ENCODE measurements at places on chromosomes 13 and 19.
A peak's percentile ranks its signal among the peaks of the same experiment; 100 is the strongest.

DNA sequence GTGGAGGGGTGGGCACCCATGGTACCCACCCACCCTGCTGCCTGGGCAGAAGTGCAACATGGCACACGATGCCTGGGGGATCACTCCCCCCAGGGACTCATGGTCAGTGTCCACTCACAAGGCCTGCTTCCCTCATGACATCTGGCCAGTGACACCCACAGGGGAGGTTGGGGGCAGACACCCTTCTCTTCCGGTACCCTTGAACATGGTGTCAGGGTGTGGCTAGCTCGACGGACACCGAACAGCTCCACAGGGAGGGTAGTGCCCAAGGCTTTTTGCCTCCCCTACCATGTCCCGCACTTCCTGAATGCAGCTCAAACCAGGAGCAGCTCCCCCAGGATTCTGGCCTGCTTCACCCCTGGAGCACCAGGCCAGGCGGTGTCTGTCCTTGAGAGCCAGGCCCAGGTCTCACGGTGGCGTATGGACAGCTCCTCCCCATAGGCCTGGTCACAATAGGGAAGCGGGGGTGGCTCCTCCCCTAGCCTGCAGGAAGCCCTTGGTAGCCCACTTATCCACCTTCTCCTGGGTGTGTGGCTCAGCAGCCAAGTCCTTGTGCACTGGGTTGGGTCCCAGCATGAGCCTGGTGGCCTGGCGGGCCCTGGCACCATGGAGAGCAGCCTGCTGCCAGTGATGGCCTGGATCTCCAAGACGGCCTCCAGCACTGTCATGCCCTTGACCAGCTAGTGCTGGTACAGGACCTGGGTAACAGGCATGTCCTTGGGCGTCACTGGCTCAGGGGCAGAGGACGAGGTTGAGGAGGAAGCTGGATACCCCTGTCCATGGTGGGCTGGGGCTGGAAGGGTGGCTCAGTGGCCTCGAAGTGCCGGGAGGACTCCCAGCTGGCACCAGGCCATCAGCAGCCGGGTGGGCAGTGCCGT, 7.8 kb downstream of the ACP4 start:
- ATAC-seq: no peak

- no peak for ATAC-seq
These were observed 157.0 kb downstream of the RNF17 start for GRCh38 chr13:24921003-24921402.

DNA sequence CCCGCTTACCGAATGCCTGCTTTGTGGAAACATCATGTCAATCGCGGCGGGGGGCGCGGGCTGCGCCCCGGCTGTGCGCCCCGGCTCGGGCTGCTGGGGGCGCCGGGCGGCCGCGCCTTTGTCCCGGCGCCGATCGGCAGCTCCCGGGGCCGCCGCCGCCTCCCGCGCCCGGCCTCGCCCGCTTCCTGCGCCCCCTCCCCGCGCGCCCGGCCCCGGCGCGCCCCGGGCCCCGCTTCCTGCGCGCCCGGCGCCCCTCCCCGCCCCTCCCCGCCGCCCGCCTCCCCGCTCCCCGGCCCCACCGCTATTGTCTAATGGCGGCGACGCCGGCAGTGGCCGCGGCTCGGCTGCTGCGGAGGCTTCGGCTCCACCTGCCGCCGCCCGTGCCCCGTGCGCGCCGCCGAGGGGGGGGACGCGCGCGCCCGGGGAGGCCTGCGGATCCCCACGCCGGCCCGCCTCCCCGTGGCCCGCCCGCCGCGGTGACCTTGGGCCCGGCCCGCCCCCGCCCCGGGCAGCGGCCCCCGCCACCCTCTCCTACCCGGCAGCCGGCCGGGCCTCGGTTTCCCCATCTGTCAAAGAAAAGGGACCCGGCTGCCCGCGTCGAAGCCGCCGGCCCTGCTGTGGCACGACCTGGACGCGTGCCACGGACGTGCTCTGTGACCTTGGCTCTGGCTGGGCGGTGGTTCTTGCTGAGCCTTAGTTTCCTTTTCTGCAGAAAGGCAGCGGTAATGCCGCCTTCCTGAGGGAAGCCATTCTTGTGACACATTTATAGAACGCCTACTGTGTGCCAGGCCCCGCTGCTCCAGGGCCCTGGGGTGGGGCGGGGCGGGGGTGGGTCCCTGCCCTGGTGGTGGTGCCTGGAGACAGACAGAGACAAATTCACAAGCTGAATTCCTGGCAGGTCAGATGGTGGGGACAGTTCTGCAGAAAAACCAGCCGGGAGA, at the start of gene TLE5:
Gene TLE5, minus strand, starts transcription at position 331 of the 941 bp plus-strand sequence. Its CDS starts 295 bp downstream, at position 36.
- peak; percentile 44 for ATAC-seq

GRCh38 chr19:6551607-6552450, 21.0 kb downstream of the TNFSF9 start:
- ATAC-seq: peak; percentile 70

GRCh38 chr19:13155472-13156359, 5.5 kb downstream of the IER2 start:
- peak; percentile 4 for ATAC-seq

DNA sequence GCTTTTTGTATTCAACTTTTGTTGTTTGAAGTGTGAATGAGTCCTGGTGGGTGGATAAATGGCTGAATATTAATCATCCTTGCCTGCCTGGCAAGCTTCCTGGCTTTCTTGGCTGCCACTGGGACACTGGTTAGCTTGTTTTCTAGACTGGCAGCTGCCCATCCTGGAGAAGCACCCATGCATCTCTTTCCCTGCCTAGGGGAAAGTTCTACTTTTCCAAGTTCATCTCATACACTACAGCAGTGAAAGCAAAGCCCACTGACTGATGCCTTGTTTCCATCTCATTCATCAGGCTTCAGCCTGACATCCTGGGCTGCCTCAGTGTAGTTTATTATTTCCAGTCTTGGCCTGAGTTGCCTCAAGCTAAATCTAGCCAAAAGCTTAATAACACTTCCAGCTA, 244.8 kb downstream of the PCDH20 start:
- ATAC-seq: no peak

DNA sequence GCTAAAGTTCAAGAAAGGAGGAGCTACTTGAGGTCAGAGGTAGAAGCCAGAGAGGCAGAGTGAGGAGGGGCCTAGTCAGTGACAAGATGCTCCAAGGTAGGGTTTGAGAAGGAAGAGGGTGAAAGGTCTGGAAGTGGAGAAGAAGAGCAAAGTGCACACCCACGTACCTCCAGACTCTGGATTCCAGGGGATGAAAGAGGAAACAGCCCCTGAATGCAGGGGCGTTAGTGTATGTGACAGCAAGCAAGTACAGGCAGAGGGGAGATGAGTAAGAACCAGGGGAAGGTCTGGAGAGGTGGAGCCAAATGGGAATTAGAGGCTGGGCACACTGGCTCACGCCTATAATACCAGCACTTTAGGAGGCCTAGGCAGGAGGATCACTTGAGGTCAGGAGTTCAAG, 8.7 kb downstream of the RPS28 start:
- ATAC-seq: no peak

DNA sequence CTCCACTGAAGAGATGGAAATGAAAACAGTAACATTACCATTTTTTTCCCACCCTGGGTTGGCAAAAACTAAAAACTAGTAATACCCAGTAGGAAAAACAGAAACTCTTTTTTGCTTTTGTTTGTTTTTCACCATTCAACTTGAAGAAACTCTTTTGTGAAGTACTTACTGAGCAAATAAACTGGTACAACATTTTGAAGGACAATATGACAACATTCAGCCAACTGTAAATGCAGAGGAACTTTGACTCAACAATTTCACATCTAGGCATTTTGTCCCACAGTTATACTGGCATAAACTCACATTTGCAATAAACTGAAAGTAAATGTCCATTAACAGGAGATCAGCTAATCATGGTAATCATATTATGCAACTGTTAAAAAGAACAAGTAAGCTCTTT, 152.5 kb downstream of the RNF17 start:
- no peak for ATAC-seq

- ATAC-seq: no peak
These were observed 4.4 kb downstream of the IFNL3 start for GRCh38 chr19:39240421-39240820.

- no peak for ATAC-seq
These were observed 47.7 kb upstream of the ALOX5AP start for GRCh38 chr13:30687601-30688000.

DNA sequence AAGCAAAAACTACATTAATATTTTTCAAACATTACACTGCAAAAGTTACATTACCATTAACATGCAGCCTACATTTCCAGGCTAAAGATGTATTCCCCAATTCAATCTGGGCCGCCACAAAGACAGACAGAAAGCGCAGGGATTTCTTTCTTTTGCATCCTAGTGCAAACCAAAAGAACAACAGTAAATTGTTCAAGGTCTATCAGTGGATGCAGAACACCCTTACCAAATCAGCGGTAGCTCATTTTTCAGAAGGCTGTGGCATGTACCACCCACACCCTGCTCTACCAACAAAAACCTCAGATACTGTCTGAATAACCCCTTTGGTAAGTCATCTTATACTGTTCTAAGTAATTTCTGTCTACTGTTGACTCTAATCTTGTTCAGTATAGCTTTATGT, 3.6 kb downstream of the TPT1 start:
- no peak for ATAC-seq

DNA sequence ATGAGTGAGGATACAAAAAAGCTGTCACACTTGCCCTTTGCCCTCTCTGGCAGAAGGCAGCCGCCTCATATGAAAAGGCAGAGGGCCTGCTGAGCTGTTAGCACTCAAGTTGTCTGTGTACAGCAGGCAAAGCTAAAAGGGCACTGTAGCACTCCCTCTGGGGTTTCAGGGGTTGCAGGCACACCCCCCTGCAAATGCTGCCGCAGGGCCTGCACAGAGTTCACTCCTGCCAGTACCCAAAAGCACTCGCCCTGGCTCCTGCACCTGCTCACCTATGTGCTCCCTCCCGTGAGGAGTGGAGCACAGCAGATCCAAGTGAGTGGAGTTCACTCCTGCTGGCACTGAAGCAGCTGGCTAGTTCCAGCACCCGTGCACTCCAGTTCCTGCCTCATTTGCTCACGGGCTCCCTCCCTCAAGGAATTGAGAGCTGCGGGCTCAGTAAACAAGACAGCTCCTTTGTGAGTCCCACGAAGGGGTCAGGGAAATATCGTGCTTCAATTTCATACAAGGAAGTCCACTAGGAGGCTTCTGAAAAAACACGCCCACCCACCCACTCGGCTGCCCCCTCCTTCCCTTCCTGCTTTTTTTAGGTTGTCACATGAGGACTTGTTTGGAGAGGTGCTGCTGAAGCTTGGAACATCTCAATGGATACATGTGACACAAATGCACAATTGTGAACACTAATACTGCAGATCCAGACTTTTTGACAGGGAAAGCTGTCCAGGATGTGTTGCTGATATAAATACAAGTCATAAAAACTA, 9.9 kb upstream of the RCBTB2 start:
- ATAC-seq: no peak

- peak; percentile 78 for ATAC-seq
These were observed 77.4 kb upstream of the LRCH1 start for GRCh38 chr13:46475541-46475991.

GRCh38 chr19:31057476-31057875, 291.8 kb downstream of the TSHZ3 start:
- no peak for ATAC-seq

DNA sequence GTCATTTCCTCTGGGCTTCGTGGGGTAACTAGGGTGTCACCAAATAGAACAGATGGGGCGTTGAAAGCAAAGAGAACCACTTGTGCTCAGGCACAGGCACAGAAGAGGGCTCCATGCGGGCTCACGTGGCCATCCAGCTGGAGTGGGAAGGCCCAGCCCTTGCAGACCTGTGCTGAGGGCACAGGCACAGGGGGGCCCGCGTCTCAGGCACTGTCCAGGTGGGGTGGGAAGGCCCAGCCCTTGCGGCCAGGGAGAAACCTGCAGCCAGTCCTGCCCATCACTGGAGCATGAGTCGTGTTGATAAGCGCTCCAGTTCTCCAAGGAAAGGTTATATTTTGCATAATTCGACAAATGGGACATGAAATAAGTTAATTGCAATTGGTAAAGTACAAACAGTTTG, 57.5 kb downstream of the SLC7A9 start:
- no peak for ATAC-seq

- ATAC-seq: no peak
These were observed 408.3 kb downstream of the KLF5 start for GRCh38 chr13:73467125-73467524.

DNA sequence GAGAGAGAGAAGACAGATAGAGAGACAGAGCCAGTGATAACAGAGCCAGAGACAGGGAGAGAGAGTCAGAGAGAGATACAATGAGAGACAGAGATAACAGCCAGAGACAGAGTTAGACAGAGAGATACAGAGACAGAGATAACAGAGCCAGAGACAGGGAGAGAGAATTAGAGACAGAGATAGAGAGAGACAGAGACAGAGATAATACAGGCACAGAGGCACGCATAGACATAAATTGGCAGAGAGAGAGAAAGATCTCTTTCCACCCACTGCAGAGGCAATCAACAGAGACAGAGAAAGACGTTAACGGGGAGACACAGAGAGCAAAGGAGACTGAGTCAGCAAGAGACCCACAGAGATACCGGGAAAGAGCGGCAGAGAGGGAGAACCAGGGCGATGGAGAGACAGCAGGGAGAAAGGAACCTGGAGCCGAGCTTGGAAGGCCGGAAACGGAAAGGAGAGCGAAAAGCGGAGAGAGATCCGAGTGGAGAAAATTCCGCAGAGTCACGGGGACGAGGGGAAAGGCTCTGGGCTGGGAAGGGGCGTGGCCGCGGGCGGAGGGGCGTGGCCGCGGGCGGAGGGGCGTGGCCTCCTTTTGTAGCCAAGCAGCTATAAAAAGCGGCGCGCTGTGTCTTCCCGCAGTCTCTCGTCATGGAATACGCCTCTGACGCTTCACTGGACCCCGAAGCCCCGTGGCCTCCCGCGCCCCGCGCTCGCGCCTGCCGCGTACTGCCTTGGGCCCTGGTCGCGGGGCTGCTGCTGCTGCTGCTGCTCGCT, at the start of gene TNFSF9:
Gene TNFSF9, plus strand, starts transcription at position 641 of the 777 bp plus-strand sequence. Its CDS starts 11 bp downstream, at position 652.
- peak; percentile 88 for ATAC-seq

Measured in SK-N-SH treated with all-trans-retinoic acid at 6 μM for 48 hours (cell line).